ENCODE measurements at places on chromosomes 2 and 18.
A peak's percentile ranks its signal among the peaks of the same experiment; 100 is the strongest.

GRCh38 chr2:16623031-16623430 lies 42.6 kb downstream of the CYRIA start:
- peak; percentile 95 for DNase-seq

DNA sequence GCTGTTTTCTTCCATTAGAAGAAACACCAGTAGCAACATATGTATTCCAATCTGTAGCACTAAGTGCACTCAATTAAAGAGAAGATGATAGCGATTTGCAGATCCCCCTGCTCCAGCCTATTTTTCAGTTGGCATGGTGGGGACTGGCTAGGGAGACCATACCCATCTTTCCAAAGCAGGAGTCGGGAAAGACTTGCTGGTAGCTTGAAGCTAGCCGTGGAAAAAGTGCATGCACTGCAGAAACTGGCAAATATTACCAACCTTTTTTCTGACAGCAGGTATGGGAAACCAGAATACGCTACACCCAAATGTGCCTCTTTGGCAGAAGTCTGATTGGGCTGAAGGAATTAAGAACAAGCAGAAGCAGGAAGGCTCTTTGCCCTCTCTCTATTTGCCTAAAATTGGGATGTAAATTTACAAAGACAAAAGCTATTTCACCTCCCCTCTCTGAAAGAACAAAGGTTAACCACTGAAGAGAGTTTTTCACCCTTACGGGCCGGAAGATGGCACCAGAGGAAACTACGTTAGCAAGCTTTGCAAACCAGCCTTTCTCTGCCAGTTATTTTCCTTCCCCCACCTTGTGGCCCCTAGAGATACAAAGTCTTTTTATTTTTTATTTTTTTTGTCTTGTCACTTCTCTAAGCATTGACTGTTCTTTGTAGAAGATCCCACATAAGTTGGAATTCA lies 273.1 kb downstream of the DLGAP1 start:
- DNase-seq = no peak

DNA sequence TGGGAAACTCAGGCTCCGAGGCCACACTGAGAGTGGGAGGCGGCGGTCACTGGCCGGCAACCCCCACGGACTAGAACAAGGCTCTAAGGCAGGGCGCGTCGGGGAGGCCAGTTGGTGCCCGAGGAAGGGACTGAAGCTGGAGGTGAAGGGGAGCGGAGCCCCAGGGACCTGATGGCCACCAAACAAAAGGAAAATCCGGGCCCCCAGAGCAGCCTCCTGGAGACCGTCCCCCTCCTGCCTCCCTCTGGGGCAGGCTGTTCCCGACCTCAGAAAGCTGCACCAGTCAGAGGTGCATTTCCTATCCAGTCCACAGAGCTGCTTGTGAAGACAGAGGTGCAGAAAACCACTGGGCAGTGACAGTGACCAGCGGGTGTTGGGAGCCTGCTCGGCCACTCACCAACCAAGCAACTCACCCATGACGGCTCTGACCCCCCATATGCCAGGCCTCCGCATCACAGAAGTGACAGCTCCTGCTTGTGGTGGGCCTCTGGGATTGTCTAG lies 172.7 kb downstream of the TWIST2 start:
- DNase-seq = no peak

DNA sequence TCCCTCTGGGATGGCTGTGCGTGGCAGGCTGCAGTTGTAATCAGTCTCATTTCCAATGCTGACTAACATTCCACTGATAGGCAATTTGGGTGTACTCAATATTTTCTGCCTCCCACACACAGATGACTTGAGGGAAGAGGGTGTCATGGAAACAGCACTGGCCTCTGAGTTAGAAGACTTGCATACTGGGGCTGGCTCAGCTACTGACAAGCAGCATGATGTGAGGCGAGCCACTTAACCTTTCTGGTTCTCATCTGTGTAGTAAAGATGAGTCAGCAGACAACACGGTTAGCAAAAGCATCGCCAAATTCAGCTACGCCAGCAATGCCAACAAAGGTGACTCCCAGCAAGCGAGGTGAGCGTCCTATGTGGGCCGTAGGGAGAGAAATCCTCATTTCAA lies 73.5 kb downstream of the COLEC12 start:
- DNase-seq = peak; percentile 88

GRCh38 chr18:27839141-27839540 lies 337.8 kb downstream of the CDH2 start:
- peak; percentile 98 for DNase-seq

DNA sequence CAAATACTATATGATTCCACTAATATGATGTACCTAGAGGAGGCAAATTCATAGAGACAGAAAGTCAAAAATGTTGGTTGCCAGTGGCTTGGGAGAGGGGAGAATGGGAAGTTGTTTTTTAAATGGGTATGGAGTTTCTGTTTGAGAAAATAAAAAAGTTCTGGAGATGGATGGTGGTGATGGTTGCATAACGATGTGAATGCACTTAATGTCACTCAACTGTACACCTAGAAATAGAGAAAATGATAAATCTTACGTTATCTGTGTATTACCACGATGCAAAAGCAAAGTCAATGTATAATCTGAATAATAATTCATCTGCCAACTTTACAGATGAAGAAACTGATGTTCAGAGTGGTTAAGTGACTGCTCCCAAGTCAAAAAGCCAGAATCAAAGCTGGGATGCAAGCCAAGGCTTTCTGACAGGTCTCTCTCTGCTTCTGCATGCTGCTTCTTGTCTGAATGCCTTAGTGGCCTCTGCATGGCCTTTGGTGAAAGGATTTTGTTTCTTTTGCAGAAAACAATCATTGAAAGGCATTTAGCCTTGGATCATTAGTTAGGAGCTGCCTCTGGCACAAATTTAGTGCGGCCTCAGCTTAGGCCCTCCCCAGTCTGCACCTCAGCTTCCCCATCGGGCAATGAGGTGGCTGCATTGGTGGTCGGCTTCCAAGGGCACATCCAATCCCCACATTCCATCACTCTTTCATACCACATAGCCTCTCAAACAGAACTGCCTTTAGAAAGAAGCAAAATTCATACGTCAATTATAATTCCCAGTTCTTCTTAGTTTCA lies 46.5 kb upstream of the MYCN start:
- DNase-seq = no peak

DNA sequence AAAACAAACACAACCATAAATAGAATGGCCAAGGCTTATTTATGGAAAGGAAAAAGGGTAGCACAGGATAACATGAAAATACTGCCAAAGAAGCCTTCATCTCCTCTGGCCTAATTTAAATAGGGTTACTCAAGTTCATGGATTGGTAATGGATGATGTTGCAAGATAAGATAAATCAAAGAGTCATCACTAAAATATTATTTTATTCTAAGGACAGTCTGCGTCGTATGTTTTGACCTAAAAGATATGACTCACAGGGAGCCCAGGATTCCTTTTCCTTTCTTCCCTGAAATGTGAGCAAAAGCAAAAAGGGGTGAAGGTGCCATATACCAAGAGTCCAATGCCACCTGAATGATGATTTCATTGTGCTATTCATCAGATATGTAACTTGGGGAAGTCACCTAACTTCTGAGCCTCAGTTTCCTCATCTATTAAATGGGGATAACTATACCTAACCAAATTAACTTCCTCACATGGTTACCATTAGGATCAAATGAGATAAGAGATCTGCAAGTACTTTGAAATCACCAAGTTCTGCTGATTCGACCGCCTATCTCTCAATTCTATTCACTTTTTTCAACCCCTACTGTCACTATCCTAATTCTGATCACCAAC lies 137.7 kb downstream of the THADA start:
- peak; percentile 83 for DNase-seq

DNA sequence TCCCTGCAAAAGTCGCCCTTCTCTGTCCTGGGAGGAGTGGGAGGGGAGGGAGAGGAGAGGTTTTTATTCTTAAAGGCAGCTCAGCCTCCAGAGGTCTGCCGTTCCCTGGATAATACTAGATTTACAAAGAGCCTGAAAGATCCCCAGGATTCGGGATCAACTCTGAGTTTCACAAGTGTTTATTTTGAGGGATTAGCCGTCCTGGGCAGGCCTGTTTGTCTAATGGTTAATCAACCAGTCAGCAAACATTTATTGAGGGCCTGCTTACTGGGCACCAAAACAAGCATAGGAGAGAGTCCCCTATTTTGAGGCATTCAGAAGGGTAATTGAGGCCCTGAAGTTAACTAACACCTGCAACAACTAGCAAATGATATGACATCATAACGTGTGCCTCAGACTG lies 152.6 kb upstream of the SLC1A4 start:
- no peak for DNase-seq

- DNase-seq = no peak
These were observed 136.5 kb upstream of the HS6ST1 start for GRCh38 chr2:128454980-128455720.

DNA sequence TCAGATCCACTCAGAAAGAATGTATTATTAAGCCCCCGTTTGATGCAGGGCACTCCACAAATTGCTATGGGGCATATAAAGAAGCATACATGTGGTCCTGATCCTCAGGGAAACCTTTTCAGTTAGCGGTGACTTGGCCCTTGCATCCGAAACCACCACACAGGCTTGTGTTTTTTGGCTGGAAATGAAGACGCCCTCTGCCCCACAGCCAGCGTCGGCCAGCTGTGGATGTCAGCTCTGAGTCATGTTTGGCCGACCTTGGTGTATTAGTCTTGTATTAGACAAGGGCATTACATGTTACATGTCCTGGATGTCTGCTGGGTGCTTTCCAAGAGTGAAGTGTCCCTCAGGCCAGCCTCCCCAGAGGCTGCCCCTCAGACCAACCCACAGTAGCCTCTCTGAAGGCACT lies 107.6 kb upstream of the MAP3K20 start:
- DNase-seq = peak; percentile 81

- DNase-seq = peak; percentile 26
These were observed 4.4 kb downstream of the LIPG start for GRCh38 chr18:49566217-49566770.

DNA sequence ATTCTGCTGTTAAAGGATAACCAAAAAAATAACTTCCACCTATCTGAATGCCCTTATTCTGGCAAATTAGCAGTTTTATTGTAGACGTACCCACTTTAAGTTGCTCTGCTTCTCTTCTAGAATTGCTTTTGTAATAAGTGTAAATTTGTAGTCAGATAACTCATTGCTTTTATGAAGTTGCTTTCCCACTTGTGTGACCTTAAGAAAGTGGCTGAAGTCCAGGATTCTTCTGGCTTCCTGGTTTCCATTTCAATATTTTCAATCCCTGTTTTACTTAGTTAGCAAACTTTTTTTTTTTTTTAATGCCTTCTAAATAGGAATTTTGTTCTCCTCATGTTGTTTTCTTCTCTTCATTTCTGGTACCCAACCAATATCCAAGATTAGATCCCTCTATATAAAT lies 59.8 kb downstream of the GLS start:
- DNase-seq = peak; percentile 38

- DNase-seq = no peak
These were observed 230.7 kb downstream of the ZNF516 start for GRCh38 chr18:76264198-76264875.

DNA sequence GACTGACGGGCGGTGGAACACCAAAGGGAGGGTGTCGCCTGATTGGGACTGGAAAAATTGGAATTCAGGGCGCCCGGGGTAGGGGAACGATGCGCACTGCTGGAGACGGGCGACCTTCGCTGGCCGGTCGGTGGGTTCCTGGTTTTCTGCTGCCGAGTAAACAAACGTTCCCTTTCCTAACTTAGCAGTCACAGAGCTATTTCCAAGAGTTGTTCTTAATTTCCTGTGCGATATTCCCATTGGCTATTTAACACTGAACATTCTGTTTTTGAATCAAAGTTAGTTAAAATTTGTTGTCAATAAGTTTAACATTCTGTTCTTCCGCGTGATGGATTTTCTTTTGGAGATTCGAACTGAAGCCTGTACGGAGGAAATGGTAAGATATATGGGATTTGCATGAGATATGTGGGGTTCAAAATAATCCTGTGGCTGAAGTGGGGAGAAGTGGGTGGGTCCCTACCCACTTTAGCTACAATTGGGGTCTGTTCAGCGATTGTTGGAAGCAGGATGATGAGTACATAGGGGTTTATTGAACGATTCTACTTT lies 862 bp downstream of the C18orf54 start:
- peak; percentile 32 for DNase-seq

- DNase-seq = no peak
These were observed 30.6 kb upstream of the AP1S3 start for GRCh38 chr2:223868005-223868404.

DNA sequence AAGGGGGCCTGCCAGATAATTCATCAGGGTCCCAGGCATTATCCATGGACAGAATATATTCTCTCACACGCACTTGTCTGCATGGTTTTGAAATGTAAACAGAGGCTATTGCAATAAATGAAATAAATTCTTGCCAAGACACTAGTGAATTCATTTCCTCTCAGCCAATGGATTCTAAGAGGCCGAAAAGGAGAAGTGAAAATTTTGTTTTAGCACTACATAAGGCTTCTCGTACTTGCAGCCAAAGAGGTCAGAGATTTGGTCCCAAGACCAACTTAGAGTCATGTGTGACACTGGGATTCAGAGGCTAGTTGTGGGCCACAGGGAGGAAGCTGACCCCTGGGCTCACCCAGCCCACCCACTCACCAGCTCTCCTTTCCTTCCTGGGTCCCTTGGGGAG lies 184.1 kb upstream of the GLI2 start:
- DNase-seq = no peak

DNA sequence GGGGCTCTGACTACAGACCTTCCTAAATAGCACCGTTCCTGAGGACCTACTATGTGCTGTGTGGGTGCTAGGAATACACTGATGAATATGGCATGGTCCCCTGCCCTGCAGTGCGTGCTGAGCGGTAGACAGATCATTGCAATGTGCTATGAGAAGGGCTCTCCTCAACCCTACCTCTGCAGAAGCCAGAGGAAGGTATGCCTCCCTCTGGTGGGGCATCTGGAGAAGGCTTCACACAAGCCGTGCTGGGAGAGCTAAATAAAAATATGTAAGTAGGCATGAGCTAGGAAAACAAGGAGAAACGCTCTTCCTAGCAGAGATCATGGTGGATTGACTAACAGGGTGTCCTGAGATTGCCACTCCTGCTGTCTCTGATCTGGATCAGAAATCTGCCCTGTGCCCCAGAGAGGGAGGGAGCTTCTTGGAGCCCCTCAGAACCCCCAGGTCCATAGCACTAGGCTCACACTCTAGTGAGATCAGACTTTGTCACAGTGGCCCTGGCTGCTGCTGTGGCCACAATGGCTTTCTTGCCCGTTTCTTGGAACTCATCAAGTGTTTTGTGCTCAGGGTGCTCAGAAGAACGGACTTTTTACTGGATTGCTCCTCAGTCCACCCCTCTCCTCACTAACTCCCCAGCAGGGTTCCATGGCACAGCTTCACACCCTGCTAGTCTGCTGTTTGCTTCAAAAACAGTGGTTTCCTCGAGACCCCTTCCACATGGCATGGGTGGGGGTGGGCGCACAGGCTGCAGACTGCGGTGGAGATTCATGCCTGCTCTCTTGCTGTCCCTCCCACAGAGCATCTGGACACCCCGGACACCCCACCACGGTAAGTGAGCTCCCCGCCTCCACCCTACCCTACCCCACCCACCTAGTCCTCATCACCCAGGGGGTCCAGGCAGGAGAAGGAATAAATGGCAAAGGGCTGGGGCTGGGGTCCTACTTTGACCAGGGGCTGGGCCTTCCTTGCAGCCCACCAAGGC lies 14.2 kb downstream of the SIGLEC15 start:
- peak; percentile 87 for DNase-seq

GRCh38 chr2:186780701-186781316 lies 68.2 kb downstream of the ZSWIM2 start:
- peak; percentile 46 for DNase-seq

GRCh38 chr2:176135035-176135440 lies 5.5 kb downstream of the HOXD8 start:
- DNase-seq = no peak

GRCh38 chr2:15732341-15733077 lies 140.8 kb downstream of the DDX1 start:
- peak; percentile 18 for DNase-seq

Data from iris pigment epithelial cell (primary cell).